ENCODE measurements at places on chromosomes 3 and 15.

GRCh38 chr3:31013843-31014242 lies 119.4 kb upstream of the GADL1 start:
- DNase-seq = no peak

GRCh38 chr3:101123081-101123480 lies 129.9 kb upstream of the ABI3BP start:
- no peak for DNase-seq

- DNase-seq = no peak
These were observed 160.0 kb downstream of the TBL1XR1 start for GRCh38 chr3:177037241-177037640.

DNA sequence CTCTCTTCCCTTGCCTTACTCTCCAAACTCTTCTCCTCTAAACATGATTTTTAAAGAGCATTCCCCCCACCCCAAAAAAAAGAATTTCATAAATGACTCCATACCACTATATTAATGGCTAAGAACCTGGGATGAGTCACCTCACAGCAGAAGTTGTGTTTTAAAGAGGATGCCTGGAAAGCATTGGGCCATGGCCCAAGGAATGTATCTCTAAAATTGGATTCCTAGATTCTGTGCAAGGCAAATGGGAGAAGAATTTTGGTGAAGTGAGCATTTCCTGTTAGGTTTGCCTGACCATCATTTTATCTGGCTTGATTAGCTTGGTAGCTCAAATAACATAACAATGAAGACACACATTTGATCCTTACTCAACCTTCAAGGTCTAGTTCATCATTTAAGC lies 251.4 kb downstream of the NR1D2 start:
- no peak for DNase-seq

DNA sequence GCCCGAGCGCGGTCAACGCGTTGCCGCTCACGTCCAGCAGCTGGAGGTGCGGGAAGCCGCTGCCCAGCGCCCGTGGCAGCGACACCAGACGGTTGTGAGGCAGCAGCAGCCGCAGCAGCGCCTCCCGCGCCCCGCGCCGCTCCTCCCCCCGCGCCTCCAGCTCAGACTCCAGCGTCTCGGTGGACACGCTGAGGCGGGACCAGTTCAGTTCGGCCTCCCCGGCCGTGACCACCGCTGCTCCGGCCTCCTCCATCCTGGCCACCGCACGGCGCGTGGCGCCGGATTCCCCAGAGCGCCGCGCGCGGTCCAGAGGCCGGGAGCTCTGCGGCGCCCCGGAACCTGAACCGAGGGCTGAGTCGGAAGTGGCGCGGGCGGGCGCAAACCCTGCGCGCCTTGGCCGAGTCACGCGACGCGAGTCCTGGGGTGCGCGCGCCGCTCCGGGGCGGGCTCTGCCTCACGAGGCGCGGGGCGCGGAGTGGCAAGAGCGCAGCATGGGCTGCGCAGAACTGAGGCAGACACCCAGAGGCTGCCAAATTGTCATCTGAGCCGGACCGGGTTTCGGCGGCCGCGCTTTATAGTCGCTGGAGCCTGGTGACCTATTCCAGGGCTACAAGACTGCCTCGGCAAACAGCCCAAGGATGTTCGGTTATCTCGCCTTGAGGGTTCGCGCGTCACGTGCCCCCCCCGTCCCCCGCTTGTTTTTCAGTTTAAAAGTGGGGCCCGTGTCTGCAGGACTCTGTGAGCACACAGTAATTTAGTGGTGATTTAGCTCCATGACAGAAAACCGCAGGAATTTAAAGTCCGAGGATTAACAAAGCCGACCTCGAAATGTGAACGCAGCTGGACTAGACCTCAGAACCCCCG lies at the start of gene LRRC58:
TSS of gene LRRC58 (minus strand) at position 364 of the 864 bp plus-strand sequence. CDS start at position 253, 111 bp downstream.
- no peak for DNase-seq

DNA sequence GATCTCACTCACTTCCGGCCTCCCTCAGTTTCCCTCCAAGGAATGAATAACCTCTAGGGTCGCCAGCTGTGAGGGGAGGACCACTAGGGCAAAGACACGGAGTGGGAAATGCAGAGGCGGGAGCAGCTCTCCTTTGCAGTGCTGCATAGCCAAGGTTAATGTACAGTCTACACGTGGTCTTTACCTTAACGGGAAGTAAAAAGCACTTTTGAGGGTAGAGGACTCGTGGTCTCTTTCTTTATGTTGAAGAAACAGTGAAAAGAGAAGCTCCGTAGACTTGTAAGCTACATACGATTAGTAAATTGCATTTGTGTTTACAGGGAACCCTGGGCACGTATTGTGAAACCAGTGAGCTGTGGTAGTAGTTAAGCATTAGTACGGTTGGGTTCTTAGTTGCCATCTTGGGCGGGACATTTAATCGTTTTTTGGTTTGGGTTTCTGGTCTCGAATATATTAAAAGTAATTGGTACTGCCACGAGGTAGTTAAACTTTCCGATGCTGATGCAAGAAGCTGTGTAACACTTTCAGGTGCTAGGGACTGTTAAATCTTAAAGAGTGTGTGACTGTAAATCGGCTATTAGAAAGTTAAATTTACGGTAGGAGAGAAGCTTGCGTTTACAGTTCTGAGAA lies 828 bp downstream of the U2SURP start:
- no peak for DNase-seq

GRCh38 chr15:39896101-39896500 lies 24.0 kb downstream of the GPR176 start:
- no peak for DNase-seq

- no peak for DNase-seq
These were observed 211.3 kb upstream of the NSMCE3 start for GRCh38 chr15:29480949-29481348.

- no peak for DNase-seq
These were observed 48.0 kb upstream of the C15orf61 start for GRCh38 chr15:67472957-67473356.

GRCh38 chr15:87419344-87419743 lies 837.2 kb downstream of the NTRK3 start:
- no peak for DNase-seq

DNA sequence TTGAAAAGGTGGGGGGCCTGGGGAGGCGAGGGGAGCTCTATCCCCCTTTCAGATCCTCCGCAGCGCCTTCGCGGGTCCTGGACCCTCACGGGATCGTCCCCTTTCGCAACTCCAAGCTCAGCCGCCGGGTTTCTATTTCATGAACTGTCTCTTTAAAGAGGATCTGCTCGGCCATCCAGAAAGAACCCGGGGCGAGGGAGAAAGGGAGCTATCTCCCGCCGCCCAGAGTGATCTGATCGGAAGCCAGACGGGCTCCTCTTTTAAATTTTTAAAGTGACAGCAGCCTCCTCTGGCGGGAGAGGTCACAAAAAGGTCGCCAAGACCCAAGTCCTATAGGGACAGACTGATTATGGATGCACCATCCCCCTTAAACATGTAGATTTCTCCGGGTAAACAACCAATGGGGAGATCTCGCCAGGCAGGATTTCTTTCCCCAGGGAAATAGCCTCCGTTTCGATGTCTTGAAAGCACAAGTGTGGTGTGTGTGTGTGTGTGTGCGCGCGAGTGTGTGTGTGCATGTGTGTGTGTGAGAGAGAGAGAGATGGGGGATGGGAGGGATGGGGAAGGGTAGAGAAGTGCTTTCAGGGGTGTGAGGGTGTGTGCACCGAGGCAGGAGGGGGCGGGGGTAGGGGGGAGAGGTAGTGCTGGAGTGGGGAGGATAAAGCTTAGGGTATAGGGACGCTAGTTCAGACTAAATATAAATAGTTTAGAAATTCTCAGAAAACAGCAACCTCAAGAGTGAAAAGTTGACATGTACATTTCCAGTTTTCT lies 516.1 kb downstream of the MECOM start:
- no peak for DNase-seq

- no peak for DNase-seq
These were observed 111.9 kb upstream of the PTPRG start for GRCh38 chr3:61449327-61450040.

DNA sequence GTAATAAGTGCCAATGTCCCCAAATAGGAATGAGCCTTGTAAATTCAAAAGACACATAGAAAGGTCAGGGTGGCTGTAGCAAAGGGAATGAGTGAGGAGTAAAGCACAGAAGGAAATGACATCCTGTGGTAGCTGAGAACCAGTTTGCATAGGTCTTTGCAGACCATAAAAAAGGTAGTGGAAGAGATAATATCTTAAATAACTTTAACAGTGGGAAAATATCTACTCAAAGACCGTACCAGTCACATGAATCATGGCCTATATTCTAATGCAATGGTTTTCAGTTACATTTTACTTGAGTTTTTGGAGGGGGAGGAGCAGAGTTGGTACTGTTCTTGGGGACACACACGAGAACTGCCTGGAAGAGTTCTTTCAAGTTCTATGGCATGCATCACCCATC lies 297.3 kb upstream of the ADAMTS9 start:
- no peak for DNase-seq

DNA sequence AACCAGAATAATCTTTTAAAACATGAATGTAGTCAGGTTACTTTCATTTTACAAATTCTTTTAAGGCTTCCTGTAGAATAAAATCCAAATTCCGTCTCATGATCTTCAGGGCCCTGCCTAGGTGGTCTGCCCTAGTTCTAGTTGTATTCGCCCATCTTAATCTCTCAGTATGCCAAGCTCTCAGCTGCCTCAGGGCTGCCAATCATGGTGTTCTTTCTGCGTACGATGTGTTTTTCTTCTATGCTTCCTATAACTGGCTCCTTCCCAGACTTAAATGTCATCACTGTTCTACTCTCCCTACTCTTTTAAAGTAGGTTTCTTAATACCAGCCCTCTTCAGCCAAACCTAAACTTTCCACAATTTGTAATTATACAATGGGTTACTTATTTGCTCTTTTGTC lies 107.4 kb downstream of the GREM1 start:
- DNase-seq = no peak

All from epithelial cell of proximal tubule (primary cell).